NCI-H446 (cell line): ENCODE measurements at places on chromosomes 7 and 10.

DNA sequence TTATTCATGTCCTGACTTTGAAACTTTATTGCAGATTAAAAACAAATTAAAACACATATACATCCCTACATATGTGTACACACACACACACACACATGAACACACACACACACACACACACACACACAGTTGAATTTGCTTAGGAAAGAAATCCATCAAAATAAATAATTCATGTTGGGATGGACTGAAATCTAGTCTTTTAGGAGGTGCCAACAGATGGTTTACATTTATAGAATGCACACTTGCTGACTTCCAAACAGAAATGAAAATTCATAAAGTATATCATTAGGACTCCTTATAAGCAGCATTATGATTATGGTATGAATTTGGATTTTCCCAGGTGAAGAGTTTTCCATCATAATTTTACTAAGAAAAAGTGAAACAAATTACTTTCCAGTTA, 270.5 kb upstream of the ETV1 start:
- DNase-seq: no peak

DNA sequence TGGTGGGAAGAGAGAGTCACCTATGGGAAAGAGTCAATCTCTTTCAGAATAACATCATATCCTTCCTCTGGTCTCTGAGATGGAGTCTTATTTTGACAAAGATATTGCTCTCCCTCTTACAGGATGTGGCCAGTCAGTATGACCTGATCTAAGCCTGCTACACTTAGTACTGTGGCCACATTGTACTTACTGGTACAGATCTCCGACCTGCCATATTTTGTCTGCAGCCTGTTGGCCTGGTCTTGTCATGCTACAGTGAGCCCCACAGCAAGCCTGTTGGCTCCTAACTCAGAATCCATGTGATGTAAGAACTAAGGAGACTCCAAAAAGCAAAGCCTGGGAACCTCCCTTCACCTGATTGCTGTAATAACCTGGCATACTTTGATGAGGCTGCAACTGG, 377.8 kb downstream of the SFMBT2 start:
- DNase-seq: no peak

DNA sequence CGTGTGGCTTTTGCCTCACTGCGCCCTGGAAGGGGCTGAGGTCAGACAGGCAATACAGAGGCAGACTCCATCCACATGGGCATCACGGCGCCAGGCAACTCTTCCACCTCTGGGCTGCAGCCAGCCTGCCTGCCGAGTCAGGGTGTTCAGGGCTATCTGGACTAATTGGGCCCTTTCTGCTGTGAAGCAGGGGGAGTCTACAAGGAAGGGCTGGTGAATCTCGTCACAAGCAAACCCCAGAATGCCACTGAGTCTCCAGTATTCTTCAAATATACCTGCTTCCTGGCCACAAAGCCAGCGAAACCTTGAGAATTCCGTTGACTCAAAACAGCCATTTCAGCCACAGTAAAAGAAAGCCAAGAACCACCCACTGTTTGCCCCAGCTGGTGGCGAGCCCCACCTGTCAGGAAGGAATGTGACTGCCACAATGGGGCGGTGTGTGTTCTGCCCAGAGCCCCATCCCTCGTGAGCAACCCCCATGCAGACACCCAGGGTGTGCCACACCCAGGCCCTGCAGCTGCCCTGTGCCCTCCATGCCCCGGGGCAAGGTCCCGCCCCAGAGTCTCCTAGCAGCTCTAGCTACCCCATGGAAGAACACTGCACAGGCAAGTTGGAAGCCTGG, 117.3 kb downstream of the FAM53B start:
- no peak for DNase-seq

- DNase-seq: no peak
These were observed 152.8 kb downstream of the AUTS2 start for GRCh38 chr7:69751026-69751425.

DNA sequence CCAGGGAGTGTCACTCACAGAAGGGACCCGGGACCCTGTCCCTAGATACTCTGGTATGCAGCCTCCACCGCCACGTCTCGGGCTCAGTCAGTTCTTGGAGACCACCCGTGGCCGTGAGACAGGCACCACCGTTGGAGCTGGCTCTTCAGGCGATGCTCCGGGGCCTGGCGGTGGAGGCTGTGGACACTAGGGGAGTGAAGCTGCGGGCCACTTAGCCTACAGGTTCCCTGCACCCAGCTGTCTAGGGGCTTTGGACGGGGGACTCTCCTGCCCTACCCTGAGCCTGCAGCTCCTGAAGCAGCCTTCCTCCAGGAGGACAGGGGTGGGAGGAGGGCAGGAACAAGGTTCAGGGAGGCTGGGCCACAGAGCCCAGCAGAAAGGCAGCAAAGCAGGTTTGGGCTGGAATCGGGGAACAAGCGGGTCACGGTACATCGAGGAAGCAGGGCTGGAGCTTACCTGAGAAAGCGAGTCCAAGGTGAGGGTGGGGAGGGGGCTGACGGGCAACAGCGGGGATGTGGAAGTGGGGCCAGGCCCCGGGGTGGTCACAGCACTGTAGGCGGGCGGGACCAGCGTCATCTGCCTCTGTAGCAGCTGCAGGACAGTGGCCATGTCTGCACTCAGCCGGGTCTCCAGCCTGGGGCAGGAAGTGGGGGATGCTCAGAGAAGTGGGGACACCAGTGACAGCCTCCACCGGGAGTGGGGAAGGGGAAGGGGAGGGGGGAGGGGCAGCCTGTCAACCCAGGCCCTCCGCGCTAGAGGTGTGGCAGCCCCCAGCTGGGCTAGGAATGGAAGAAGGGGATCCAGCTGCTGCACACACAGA, 31.5 kb downstream of the KCNH2 start:
- no peak for DNase-seq

GRCh38 chr10:86400705-86401587, 34.4 kb upstream of the GRID1 start:
- no peak for DNase-seq

- no peak for DNase-seq
These were observed 75.4 kb upstream of the SLC13A1 start for GRCh38 chr7:123275036-123275753.

DNA sequence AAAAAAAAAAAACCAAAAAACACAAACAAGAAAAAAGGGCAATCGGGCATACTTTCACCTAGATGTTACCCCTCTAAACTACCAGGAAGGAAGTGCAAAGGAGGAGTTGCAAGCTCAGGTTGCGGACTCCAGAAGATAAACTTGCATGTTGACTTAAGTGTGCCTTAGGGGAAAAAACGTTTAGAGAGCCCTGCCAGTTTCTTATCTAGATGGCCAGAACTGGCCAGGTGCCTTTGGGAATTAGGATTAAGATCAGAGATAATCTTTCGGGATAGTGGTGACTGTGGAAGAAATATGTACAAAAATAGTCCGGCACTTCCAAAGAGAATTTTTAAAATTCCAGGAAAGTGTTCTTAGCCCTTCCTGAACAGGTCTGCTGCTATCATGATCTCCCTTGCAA, 17.6 kb downstream of the EVX1 start:
- no peak for DNase-seq

DNA sequence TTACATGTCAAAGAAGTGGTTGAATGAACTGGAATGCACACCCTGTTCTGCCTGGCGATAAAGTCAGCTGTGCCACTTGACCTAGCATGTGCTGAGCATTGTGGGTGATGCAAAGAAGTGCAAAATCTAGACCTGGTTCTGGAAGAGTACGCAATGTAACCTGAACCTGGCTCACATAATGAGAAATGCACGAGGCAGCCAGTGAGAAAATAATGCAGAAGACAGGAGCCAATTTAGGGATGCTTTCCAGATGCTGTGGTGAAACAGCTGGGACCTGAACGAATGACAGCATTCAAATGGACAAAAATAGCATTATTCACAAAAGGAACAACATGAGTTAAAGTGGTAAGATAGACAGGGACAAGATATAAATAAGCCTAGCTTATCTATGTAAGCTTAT, 402.6 kb downstream of the SORCS1 start:
- no peak for DNase-seq

DNA sequence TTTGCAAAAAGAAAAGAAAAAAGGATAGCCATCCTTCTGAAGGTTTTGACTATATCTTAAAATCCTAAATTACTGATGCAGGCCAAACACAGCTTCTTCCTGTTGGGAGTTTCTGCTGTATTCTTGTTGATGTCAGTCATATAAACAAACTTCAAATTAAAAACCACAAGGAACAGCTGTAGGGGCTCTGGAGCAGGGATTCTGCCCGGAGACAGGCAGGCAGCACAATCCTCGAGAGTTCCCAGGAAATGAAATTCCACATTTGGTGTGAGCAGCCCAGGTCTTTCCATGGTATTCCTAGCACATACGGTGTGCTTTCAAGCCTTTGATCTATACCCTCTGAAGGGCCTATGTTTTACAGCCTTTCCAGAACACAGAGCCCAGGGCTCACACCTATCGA, 43.2 kb downstream of the INSYN2A start:
- no peak for DNase-seq

DNA sequence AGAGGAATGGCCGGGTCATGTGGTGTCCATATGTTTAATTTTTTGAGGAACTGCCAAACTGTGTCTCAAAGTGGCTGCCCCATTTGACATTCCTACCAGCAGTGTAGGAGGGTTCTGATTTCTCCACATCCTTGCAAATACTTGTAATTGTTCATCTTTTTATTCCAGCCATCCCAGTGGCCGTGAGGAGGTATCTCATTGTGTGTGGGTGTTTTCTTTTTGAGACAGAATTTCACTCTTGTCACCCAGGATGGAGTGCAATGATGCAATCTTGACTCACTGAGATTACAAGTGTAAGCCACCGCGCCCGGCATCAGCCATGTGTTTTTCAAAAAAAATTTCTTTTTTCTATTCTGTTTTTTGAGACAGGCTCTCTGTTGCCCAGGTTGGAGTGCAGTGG, 38.7 kb upstream of the DLG5 start:
- DNase-seq: no peak

DNA sequence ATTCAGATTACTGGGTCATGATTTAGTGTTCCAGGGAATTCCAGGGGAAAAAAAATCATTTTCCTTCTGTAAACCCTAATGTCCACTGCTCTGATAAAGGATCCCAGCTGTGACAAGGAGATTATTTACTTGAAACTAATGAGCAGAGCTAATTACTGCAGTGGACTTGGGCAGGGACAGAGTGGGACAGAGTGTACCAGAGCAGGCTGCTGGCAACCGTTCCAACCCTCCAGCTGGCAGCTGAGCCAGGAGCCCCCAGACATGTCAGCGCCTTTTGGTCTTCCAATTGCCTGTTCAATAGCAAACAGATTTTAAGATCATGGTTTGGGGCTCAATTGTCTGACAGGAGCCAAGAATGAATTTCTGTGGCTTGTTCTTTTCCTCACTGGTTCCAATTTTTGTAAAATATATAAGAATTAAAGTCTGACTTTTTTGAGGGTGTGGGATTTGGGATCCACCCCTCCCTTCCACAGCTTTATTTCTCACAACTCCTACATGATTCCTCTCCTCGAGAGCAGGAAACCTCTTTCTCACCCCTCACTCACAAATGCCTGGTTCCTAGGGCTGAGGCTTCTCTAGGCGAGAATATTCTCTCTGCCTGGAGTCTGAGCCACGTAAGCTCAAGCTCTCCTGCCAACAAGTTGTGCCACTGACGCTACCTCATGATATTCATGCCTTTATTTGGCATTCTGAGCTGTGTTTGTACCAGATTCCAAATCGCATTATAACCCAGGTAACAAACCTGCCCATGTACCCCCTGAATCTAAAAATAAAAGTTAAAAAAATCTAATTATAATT, 20.6 kb upstream of the FAM180A start:
- DNase-seq: no peak

GRCh38 chr10:57247271-57247670, 886.2 kb upstream of the ZWINT start:
- DNase-seq: no peak

GRCh38 chr7:30206942-30207341, 72.2 kb downstream of the MTURN start:
- DNase-seq: no peak

DNA sequence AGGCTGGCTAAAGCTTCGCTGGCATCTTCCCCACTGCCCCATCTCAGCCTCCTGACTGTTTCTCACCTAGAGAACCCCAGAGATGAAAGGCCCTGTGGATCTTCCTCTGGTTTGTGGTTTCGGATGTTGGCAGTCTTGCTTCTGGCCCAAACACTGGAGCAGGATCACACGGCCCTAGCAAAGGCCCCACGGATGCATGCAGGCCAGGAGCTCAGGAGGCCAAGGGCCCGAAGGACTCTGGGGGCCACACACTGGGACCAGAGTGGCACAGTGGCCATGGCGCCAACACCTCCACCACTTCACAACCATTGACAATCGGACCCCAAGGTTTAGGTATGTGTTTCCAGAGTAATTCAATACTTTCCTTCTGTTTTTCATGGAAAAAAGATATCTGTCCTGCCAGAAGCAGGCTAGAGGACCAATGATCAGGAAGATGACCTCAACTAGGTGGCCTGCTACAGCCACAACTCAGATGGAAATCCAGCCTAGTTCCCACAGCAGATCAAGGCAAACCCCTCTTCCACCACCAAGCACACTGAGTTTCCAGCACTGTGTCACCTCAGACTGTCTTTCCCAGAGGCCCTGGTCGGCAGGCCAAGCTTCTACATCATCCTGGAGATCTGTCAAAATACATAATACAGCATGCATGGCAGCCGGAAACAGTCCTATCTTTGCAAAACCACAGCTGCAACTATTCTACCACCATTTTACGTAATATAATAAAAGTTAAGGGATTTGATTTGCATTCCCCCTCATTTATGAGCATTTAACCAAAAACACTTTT, 53.0 kb downstream of the CTBP2 start:
- no peak for DNase-seq

DNA sequence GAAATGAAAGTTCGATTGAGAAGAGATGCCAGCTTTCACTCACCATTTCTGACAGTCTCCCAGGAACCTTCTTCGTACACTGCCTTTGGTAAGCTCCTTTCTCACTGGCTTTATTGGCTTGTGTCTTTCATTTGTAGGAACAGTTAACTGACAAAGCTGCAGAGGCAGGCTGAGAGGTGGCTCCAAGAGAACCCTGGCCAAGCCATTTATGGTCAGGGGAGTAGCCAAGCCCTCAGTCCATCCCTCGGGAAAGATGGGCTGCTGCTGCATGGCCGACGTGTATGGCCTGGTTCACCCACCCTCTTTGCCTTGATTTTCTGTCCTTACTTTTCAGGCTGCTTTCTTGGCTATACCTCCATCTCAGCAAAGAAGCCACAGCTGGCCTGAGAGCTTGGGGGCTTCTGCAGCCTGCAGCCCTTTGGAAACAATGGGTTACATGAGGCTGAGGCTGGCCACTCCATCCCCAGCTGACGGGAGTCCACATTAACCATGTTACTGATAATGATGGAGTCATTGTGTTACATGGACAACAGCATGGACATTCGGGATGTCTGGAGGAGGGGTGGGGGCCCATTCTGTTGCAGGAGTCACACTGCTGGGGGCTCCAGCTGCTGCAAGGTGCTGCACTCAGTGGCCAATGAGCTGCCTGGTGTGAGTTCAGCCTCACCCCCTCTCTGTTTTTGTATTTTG, at the start of gene OPALIN:
Gene OPALIN, minus strand, starts transcription at position 152 of the 690 bp plus-strand sequence. Its CDS starts 106 bp downstream, at position 46.
- no peak for DNase-seq
